Muscle of arm (tissue), 14 donors: ENCODE measurements at places on chromosomes 12 and 14.

GRCh38 chr14:100899884-100900771, 3.4 kb downstream of the RTL1 start:
- DNase-seq: peak; percentile 83

DNA sequence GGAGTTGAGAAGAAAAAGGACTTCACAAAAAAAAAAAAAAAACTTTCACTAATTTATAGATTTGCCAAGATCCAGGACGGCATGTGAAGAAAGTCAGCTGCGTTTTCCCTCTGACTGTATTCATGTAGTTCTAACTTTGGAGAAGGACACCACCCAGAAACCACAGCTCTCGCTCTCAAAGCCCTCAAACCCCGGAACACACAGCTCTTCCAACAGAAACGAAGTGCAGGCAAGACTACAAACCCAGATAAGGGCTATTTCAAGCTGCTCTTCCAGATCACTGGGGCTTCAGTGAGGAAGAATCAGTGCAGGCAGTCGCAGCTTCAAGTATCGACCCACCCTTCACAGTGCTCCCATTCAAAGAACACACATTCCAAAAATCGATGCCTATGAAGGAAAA, 13.2 kb downstream of the KCNH5 start:
- peak; percentile 15 for DNase-seq

DNA sequence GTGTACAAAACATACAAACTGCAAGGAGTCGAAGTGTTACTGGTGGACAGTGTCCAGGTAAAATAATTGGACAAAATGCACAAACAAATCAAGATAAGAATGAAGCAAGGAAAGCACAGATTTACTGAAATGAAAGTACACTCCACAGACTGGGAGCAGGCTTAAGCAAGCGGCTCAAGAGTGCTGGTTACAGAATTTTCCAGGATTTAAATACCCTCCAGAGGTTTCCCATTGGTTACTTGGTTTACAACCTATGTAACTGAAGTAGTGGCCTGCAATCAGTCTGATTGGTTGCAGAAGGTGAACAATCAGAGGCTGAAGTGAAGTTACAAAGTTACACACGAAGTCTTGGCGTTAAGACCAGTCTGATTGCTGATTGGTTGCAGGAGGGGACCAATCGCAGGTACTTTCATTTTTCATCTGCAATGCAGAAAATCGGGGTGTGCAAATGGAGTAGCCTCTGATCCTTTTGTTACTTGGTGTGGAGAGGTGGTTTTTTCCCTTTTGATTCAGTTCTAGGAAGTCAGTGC, 11.6 kb upstream of the SCN8A start:
- DNase-seq: no peak

- no peak for DNase-seq
Observed at GRCh38 chr12:72612171-72612570, 340.0 kb downstream of the TRHDE start.

DNA sequence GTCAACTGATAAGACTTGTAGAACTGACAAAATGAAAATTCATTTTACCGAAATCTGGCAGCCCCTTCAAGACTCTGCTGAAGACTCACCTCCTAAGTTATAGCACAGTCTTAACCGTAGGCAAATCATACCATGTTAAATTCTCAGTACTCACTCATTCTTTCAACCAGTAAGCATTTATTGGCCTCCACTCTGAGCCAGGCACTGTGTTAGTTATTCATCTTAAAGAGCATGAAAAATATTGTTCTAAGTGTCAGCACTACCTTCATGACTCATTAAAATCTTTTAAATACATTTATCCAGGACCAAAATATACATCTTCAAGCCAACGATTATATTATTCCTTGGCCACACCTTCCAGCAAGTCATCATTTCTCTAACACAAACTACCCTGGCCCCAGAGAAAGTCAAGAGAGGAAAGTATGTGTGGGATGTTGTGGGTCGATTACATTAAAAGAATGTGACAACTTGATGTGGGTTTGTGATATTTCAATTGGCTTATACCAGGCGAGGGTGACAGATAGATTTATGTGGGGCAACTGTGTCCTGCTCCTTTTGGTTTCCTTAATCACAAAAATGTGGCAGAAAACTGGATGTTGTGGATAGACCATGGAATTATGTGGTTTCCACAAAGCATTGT, 55.0 kb downstream of the TMEM30B start:
- no peak for DNase-seq

- peak; percentile 71 for DNase-seq
Observed at GRCh38 chr14:89491711-89492381, 74.8 kb upstream of the FOXN3 start.

DNA sequence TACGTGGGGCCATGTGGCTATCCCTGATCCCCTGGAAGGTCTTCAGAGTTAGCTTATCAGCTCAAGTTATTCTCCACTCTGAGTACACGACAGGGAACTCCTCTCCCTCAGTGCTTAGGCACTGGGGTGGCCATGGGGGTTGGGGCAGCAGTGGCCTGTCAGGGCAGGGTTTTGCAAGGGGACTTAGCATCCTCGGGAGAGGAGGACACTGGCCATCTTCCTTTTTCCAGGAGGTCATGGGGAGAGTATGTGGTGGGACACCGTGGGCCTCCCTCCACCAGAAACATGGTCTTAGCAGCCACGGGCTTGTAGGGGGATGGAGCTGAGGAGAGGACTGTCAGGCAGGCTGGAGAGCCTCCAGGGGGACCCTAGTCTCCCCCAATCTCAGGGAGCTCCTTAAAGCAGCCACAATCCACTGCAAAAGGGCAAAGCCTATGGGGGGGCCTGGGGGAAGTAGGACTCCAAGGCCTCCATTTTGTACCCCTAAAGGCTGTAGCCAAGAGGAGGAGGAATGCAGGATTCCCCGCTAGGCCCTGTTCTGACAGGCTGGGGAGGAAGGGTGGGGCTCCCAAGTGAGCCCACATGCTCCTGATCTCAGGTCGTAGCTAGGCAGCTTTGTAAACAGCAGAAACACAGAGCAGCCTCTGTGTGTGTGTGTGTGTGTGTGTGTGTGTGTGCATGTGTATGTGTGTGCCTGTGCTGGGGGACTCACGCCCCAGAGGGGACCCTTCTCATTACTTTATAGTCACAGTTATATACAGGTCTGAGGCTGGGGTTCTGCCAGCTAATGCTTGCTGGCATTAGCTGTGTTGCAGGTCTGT, 36.6 kb downstream of the KRT80 start:
- DNase-seq: no peak

GRCh38 chr12:52258335-52258901, 16.0 kb upstream of the KRT86 start:
- peak; percentile 53 for DNase-seq

- DNase-seq: no peak
Observed at GRCh38 chr12:46233423-46233822, 35.4 kb downstream of the SLC38A1 start.

DNA sequence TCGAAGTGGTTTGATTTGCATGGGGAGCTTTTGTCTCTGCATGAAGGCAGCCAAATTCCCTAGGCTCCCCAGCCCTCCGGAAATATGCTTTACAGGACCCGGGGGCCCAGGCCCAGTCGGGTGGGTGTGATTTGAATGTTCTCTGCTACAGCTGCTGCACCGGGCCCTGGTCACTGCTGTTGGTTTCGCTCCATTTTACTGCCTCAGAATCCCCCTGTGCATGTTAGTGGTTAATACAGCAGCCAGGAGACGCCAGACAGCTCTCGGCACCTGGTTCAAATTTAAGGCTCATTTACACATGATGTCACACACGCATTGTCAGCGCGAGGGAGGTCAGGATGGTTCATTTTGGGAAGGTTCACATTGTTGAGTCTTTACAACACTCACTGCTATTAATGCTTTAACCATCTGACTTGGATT, 99.6 kb downstream of the SLC38A6 start:
- DNase-seq: peak; percentile 88

DNA sequence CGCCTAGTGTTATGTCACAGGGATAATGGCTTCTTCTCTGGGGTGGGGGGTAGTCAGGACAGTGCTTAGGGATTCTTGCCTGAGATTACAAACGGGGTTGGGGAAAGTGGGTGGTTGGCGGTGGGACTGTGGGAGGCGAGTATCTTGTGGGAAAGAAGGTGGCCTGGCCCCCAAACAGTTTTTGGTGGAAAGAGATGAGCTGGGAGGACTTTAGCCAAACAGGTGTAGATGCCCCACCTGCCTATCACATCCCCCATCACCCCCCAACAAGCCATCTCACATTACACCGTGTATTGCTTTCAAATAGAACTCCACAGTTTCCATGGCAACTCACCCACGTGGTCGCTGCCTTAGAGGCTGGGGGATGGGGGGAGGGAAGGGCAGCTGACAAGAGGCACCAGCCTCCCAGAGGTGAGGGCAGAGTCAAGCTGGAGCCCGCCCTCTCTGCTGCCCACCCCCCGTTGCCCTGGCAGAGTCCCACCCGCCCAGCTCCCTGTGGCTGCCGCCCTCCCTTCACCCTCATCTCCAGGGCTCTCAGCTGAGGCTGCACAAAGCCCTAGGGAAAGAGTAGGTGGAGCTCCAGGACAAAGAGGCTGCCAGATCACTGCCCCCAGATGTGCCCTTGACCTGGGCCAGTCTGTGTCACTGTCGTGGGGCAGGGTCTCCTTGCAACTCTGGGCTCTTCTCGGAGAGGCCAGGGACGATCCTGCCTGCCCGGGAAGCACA, 98.3 kb downstream of the LRRC74A start:
- DNase-seq: no peak

GRCh38 chr12:22518060-22518719, 26.2 kb downstream of the C2CD5 start:
- no peak for DNase-seq

DNA sequence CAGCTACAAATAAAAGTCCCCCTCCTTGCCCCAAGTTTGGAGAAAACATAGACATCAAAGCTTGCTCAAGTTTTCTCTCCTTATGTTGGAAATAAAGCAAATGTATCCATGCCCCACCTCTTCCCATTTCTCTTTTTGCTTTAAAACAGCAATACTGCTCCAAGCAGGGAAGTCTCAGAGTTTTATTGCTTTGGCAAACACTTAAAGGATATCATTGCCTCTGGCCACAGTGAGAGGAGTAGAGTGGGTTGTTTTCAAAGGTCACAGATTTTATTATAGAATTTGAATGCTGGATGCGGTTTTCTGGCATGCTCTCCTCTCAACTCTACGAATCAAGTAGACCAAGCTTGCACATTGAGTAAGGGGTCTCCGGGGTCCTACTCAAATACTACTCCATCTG, 149.7 kb downstream of the TTC7B start:
- no peak for DNase-seq

- no peak for DNase-seq
Observed at GRCh38 chr12:116709768-116710167, 28.1 kb downstream of the SPRING1 start.

DNA sequence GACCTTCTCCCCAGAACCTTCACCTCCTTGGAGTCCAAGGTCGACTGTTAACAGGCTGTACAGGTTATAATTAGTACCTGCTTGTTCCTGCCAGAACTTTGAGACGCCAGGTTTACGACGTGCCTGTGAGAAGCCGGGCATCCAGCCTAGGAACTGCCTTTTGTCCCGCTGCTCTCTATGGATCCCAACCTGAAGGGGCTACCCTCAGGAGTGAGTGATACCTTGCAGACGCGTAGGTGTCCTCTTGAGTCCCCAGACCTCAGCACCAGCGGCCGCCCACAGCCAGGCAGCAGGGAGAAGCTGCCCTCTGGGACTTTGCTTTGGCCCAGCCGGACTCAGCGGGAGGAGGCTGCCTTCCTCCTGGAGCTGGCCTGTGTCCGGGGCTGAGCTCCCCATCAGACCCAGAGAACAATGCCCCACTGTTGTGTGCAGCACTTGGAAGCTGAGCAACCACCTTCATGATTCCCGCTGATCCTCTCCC, 16.2 kb downstream of the SYNE3 start:
- no peak for DNase-seq

- DNase-seq: no peak
Observed at GRCh38 chr12:117101953-117102799, 3.0 kb upstream of the TESC start.

- DNase-seq: no peak
Observed at GRCh38 chr12:26058818-26059217, 66.0 kb downstream of the BHLHE41 start.

- no peak for DNase-seq
Observed at GRCh38 chr14:73208390-73208789, 28.9 kb upstream of the PAPLN start.

- DNase-seq: no peak
Observed at GRCh38 chr12:13194401-13195110, 2.0 kb upstream of the EMP1 start.

DNA sequence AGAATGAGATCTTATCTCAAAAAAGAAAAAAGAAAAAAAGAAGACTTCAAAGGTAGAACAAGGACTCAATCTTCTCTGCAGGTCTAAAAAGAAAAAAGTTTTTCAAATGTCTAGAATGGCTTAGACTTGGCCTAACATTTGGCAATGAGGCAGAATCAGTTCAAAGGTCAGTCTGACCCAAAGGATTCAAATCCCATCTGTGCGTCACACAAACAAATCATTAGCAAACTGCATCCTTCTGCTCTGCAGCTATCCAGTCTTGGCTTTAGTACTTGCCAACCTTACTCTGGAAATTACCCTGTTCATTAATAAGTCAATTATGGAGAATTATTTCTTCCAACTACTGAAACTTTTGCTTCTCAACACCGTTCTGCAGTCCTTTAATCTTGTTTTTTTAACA, 3.1 kb downstream of the YAF2 start:
- DNase-seq: no peak

GRCh38 chr14:99410019-99410418, 70.6 kb downstream of the SETD3 start:
- no peak for DNase-seq

- no peak for DNase-seq
Observed at GRCh38 chr12:47843226-47843980, 23.7 kb upstream of the HDAC7 start.

GRCh38 chr12:10366875-10367274, 23.0 kb downstream of the KLRK1 start:
- no peak for DNase-seq

GRCh38 chr14:104441275-104442106, 138.1 kb upstream of the C14orf180 start:
- DNase-seq: no peak

DNA sequence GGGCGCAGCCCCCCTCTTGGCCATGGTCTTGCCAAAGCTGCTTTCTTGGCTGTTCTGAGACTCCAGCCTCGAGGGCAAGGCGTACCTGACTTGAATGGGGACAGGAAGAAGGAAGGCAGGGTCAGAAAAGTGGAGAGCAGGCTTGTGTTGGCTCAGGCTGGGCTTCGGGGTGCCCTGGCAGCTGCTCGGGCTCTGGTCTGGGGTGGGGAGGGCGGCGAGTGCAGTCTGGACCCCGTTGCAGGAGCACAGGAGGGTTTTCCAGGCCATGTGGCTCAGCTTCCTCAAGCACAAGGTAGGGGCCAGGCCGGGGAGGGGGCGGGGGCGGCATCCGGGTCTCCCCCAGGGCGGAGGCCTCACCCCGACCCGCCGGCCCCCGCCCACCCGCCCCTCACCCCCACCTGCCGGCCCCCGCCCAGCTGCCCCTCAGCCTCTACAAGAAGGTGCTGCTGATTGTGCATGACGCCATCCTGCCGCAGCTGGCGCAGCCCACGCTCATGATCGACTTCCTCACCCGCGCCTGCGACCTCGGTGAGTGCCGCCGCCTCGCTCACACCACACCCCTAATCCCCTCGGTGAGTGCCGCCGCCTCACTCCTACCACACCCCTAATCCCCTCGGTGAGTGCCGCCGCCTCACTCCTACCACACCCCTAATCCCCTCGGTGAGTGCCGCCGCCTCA, 4.2 kb downstream of the NOC4L start:
- DNase-seq: no peak
